ENCODE measurements at places on chromosomes 2 and 18.

GRCh38 chr18:51527826-51528225 lies 330.3 kb upstream of the MEX3C start:
- DNase-seq, result no peak

DNA sequence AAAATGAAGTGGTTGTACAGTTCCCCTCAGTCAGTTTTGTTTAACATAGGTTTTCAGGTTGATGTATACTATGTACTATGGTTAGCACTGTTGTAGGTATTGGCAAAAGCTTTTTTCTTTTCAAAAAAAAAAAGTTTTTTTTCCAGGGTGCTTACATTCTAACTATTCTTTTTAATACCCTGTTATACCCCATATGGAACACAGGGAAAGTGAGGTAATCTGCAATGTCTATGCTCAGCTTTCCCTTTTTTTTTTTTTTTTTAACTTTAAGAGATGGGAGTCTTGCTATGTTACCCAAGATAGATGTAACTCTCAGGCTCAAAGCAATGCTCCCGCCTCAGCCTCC lies 590 bp upstream of the CCDC138 start:
- no peak for DNase-seq

DNA sequence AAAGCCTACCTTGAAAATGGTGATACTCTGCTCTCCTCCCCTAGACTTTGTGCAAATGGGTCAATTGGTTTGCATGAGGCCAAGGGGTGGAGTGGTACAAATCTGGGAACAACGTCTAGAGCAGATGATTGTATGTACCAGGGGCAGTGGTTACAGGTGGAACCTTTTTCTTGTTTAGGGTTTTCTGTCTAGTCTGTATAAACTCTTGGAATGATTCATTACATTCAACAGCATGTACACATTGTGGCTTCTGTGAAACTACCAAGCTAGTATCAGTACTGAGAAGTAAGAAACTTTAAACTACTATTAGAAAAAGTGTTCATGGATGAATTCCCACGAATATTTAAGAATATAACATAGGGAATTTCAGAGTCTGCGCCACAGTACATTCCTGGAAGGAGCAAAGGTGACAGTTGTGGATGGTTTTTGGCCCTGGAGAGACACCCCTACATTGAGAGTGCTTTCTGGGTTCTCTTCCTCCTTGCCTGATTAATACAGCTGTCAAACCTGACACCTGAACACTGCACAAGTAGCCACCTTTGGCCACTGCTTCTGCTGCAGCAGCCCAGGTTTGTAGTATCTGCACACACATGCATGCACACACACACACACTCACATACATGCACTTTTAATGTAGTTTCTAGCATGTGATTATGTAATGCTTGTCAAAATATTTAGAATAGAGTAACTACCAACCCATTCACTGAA lies 30.0 kb downstream of the CFAP221 start:
- no peak for DNase-seq

DNA sequence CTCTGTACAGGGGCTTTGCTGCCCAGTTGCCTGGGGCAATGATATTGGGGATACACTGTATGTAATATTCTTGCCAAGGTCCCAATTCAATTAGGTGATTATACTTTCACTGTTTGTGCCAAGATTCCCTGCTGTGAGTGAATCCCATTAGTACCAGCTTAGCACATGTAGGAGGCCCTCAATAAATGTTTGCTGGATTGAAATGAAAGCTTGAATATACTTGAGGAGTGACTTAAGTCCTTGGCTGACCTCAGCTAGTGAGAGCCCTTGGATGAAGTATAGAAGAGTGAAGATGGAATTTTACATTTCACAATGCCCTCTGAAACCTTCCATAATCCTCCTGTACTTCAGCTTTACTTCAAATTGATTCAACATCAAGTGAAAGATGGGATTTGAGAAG lies 102.9 kb downstream of the GATA6 start:
- no peak for DNase-seq

DNA sequence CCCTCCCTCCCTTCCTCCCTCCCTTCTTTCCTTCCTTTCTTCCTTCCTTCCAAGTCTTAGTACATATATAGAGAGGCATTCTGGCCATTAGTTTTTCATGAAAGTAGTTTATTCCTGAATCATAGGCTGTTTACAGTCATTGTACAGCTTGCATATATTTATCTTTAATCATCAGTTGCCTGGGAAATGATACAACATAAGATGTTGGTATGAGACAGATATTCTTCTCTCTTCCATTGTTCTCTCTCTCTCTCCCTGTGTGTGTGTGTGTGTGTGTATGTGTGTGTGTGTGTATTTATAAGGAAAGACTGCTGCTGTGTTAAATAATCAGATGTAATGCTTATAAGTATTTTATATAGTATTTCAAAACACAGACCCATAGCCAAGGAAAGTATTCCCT lies 289.8 kb upstream of the UBE2E3 start:
- no peak for DNase-seq

DNA sequence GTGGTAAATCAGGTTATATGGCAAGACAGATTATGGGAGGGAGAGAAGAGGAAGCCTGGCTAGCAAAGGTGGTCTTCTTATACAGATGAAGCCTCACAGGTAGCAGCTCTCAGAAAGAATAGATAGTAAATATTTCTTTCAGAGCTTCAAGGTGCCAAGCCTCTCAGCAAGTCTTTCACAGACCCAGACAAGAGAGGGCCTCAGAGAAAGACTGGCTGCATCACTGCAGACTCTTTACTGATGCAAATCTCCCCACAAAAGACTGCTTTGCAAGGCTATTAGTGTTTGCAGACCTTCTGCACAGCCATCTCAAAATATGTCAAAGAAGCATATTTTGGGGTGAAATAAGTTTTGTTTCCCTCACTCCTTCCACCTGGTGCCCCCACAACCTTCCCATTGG lies 372.4 kb upstream of the RND3 start:
- no peak for DNase-seq

DNA sequence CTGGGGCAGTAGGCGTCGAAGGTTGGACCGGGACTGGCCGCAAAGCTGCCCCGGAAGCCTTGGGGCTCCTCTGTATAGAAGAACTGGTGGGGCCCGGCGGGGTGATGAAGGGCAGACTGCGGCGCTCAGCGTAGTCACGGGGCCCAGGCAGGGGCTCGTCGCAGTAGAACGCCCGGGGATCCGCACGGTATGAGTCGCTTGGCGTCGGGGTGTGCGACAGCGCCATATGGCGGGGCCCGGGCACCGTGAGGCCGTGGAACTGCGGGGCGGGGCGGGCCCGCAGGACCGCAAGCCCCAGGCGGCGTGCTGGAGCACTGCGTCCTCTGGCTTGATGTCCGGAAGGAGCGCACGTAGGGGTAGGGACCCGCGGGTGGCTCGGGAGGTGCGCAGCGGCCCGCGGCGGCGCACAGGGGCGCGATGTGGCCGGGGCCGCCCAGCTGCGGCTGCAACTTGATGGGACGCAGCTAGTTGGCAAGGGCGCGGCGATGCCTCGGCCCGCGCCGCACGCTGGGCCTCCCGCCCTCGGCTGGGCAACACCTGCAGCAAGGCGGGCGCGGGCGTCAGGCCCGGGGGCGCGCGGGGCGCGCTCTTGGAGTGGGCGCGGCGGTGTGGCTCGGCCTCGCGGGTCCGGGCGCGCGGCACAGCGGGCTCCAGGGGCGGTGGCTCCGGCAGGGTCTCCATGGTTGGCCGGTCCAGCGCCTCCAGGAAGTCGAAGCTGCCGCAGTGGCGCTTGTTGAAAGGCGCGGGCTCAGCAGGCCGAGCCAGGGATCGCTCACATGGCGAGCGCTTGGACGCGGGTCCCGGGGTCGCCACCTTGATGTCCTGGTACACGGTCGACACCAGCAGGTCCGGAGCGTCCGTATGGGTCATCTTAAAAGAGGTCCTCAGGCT lies 251.4 kb downstream of the ANKRD30B start:
- peak; percentile 73 for DNase-seq

GRCh38 chr2:25521665-25522387 lies 151.6 kb downstream of the DTNB start:
- no peak for DNase-seq

- DNase-seq, result no peak
These were observed 255.4 kb upstream of the CDH2 start for GRCh38 chr18:28432339-28432738.

- DNase-seq, result no peak
These were observed 69.4 kb downstream of the XIRP2 start for GRCh38 chr2:166957686-166958085.

GRCh38 chr2:6723865-6724604 lies 141.7 kb downstream of the CMPK2 start:
- no peak for DNase-seq

DNA sequence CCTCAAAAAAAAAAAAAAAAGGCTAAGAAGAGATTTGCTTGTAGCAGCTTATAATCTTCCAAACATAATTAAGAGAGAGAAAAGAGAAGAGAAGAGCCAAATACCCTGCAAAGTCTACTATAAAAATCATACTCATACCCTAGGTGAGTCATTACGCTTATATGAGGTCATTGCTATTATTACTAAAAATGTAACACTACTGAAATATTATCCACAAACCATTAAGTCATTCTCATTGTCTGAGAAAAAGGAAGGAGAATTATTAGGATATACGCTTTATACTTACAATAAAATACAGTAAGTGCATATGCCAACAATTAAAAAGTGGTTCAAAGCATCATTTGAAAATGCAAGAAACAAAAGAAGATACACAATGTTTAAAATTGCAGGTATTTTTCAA lies 66.5 kb downstream of the COLEC12 start:
- no peak for DNase-seq

GRCh38 chr2:8882094-8882493 lies 44.7 kb upstream of the KIDINS220 start:
- DNase-seq, result no peak

DNA sequence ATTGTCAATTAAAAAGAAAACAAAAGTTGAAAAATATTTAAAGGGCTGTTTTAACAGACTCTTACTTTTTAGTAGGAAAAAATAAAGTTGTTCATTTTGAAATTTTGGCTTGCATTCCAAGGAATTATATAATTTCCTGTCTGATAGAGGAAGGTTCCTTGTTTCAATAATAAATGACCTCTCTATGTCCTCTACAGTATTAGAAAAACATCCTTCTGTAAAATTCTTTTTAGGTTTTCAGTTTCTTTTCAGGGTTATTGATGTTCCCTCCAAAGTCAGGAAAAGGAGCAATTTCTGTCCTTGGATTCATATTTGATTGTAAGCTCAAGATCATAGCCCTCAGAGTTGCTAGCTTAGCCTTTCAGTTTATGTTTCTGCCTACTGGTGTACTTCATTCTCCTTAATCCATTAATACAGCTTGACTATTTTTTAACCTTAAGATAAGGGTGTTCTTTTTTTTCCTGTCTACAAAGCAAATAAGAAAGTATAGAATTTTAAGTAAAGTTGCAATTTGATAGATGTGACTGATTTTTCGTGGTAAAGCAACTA lies 125.2 kb upstream of the COL3A1 start:
- DNase-seq, result no peak
